Stimulated activated naive CD4-positive, alpha-beta T cell (primary cell): ENCODE measurements at places on chromosomes 1 and 21.

DNA sequence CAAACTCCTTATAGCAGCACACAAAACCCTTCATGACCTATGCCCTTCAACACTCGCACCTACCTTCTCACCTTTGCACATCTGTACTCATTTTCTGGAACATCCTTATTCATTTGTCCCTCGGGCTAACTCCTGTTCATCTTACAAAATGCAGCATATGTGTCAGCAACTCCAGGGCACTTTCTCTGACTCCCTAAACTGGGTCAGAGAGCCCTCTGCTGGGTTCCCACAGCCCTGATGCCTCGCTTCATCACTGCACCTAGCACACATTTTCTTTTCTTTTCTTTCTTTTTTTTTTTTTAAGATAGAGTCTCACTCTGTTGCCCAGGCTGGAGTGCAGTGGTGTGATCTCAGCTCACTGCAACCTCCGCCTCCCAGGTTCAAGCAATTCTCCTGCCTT lies 54.0 kb downstream of the RAB3B start:
- no peak for DNase-seq

DNA sequence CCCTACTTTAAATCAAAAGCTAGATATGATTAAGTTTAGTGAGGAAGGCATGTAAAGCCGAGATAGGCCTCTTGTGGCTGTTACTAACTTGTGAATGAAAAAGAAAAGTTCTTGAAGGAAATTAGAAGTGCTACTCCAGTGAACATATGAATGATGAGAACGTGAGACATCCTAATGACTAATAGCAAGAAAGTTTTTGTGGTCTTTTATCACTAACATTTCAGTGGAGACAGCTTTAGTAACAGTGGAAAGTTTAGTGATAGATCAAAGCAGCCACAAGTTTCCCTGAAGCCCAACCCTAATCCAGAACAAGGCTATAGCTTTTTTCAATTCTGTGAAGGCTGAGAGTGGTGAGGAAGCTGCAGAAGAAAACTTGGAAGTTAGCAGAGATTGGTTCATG lies 73.6 kb upstream of the LRRC8B start:
- no peak for DNase-seq

GRCh38 chr1:182621906-182622305 lies 17.7 kb upstream of the RGS16 start:
- DNase-seq: no peak

DNA sequence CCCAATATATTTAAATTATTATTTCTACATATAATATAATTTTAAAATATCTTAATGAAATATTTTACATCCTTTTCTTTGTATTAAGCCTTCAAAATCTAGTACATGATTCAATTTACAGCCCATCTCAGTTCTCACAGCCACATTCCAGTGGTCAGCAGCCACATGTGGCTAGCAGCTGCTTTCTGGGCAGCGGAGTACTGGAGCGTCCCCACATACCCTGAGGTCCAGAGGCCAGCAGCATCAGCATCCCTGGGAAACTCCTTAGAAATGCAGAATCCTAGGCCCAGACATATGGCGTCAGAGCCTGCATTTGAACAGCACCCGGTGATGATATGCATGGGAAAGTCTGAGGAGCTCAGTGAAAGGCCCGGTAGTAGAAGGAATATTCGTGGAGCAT lies 8.6 kb upstream of the LHX4 start:
- no peak for DNase-seq

DNA sequence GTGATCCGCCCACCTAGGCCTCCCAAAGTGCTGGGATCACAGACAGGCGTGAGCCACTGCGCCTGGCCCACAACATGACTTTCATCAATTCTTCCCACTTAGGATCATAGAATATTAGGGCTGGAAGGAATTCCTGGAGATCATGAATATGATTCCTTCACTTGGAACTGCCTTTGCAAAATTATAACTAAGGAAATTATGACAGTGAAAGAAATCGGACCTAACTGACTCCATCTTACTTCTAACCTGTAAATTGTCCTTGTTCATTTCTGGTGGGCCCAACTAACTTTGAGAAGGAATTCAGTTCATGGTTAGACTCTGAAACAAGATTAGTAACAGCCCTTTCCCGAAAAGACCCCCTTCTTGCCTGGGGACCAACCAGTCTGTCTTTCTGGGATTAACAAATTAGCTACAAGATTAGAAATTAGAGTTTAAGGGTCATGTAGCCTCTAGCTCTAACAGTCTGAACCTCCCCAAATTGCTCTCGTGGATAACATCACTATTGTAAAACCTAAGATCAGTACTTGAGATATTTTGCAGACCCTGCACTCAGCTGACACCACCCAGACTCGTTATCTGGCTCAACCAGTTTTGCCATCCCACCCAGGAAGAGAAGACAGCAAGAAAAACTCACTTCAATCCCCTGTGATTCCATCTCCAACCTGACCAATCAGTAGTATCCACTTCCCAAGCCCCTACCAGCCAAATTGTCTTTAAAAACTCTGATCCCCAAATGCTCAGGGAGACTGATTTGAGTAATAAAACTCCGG lies 14.7 kb downstream of the ZBTB8OS start:
- no peak for DNase-seq

GRCh38 chr1:113918243-113918642 lies 10.9 kb upstream of the HIPK1 start:
- no peak for DNase-seq

DNA sequence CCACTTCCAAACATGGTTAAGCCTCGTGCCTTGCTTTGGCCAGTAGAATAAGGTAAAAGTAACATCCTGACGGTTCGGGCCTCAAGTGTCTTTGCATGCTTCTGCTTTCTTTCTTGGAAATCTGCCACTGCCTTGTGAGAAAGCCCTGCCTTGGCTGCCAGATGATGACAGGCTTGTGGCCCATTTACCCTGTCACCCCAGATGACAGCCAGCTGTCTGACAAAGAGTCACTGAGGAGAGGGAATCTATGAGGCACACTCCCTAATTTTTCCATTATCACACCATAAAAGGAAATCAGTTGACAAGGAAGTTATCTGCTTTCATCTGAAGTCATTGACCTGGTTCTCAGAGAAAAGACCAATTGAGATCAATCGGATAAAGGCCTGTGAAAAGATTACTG lies 199.8 kb downstream of the USH2A start:
- no peak for DNase-seq

GRCh38 chr1:3644273-3644672 lies 5.6 kb downstream of the WRAP73 start:
- no peak for DNase-seq

DNA sequence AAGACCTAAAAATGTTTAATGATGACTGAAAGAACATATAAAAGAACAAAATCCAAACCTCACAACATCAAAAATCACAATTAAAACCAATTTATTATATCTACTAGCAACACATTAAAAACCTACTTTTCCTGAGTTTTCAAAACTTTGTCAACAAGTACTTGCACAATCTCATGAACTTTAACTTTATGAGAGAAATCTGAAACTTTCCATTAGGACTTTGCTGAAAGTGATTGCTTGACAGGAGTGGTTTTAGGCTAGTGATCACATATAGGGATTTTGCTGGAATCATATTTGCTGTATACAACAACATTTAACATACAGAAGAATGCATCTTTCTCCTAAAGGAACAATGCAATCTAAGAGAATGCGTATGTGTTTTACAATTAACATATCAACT lies 13.2 kb downstream of the HNRNPR start:
- DNase-seq: no peak

GRCh38 chr1:22053017-22053860 lies 730 bp downstream of the CDC42 start:
- peak; percentile 54 for DNase-seq

DNA sequence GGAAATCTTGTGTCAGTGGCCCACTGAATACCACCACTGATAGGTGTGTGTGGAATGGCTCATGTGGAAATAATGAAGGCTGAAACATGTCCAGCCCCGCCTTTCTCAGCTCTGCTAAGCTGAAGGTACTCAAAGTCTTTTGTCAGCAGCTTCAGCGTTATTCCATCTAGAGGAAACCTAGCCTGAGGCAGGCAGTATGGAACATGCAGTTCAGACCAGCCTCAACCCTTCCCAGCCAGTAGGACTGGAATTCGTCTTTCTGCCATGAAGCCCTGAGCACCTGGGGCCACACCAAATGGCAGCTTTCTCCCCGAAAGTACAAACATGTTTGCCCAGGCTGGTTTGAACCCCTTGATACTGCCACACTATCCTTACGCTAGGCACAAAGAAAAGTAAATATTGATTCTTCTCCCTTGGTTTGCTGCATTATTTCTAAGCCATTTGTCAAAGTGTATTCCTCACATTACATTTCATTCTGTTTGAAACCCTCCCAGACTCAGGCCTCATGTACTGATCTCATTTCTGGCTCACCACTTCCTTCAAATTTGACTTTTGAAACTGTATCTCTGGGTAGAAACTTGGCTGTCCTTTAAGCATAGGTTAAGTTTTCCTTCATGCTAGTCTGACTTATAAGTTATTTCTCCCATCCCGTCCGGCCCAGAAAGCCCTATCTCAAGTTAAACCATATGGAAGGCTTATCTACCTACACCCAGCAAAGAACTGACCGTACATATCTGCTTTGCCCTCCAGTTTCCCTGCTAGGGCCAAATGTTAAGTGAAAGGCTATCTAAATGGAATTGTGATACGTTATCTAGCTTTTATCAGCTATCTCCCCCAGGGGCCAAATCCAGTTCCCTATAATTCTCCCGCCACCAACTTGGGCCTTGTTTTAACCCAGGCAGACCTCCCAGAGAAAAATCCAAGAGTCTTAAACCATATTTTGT lies 45.7 kb upstream of the HOOK1 start:
- no peak for DNase-seq

DNA sequence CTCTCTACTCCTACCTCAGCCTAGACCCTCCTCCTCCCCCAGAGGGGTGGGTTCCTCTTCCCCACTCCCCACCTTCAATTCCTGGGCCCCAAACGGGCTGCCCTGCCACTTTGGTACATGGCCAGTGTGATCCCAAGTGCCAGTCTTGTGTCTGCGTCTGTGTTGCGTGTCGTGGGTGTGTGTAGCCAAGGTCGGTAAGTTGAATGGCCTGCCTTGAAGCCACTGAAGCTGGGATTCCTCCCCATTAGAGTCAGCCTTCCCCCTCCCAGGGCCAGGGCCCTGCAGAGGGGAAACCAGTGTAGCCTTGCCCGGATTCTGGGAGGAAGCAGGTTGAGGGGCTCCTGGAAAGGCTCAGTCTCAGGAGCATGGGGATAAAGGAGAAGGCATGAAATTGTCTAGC lies 21.6 kb upstream of the VPS13D start:
- DNase-seq: no peak

GRCh38 chr1:161921990-161922389 lies 101.7 kb downstream of the OLFML2B start:
- DNase-seq: no peak

GRCh38 chr1:6508816-6509189 lies 17.3 kb upstream of the PLEKHG5 start:
- DNase-seq: no peak

- DNase-seq: no peak
Measured at GRCh38 chr1:181028196-181028595, 5.5 kb upstream of the STX6 start.

- DNase-seq: peak; percentile 13
Measured at GRCh38 chr1:230167419-230167852, 100.4 kb downstream of the GALNT2 start.

GRCh38 chr1:24830680-24831272 lies 85.5 kb downstream of the CLIC4 start:
- no peak for DNase-seq

GRCh38 chr1:11026052-11026451 lies 13.6 kb downstream of the TARDBP start:
- DNase-seq: no peak

DNA sequence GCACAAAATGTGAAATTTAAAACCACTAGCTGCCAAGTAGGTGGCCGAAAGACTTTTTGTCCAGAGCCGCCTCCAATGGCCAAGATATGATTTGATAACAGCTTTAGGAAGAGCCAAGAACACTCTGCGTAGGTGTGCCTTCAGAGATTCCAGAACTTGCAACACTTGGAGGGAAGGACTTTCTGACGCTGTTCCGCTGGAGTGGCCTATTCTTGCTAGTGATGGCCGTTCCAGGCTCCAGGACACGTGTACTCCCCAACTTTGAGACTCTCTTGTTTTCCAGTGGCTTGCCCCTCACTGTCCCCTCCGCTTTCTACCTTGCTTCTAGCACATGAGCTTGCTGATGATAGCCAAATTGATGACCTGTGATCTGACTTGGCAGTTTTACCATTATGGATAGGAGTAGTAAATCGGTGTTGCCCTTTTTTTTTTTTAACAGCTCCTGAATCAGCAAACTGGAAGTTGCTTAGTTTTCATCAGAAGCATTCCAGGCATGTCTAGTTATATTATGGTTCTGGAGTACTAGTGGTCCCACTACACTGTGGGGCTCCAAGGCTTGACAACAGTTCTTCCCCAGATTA lies 1.0 kb downstream of the PRDX6 start:
- peak; percentile 37 for DNase-seq
